ENCODE measurements at places on chromosomes 3 and 15.

- no peak for DNase-seq
Observed at GRCh38 chr3:30941342-30941741, 46.9 kb upstream of the GADL1 start.

DNA sequence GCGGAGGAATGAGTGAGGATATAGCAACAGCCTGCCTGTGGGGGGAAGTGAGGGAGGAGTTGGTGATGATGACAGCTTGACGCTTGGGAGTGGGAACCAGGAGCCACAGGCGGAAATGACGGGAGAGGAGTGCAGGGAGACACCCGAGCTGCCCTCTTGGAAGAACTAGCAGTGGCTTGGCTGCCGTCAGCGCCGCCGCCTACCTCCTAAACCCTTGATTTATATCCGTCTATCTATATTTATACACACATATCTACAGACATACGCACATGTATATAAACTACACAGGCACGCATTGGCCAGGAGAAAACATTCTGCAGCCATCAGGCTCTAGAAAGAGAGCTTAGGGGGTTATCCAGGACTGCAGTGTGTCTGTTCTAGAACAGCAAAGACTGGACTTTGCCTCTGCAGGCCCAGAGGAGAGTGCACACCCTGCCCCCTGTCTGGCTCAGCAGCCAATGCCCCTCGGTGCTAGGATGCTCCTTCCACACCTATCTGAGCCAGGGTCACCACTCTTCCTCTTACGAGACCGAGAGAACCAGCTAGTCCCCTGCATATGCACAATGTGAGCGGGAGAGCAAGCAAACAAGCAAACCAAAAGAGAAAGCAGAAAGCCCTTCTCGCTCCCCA, 45.3 kb upstream of the MAGEF1 start:
- peak; percentile 95 for DNase-seq

GRCh38 chr3:172562871-172563865, 39.9 kb upstream of the TNFSF10 start:
- peak; percentile 99 for DNase-seq

DNA sequence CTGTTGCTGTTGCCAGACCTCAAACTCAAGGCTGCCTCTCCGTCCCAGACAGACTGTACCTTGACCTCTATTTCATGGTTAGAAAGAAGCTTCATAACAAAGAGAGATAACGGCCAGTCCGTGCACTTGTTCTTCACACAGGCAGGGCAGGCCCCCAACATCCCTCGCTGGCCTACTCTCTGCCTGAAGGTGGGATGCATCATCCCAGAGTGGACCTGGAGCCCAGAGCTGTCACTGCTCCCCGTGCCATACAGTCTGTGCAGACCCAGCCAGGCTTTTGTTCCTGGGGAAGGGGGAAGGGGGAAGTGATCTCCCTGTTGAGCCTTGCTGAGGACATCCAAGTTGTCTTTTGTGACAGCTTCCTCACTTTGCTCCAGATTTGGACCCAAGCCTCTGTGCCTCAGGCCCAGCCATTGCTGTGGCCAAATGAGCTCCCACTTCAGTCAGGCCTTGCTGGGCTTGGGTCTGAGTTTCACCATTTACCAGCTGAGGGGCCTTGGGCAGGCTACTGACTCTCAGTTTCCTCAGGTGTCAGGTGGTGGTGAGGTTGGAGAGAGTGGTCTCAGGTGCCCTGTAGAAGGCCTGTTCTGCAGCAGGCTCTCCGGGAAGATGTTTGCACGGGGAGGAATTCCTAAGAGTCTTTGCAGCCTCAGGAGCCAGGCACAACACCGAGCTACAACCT, 141.6 kb downstream of the DNAJB8 start:
- DNase-seq, result no peak

DNA sequence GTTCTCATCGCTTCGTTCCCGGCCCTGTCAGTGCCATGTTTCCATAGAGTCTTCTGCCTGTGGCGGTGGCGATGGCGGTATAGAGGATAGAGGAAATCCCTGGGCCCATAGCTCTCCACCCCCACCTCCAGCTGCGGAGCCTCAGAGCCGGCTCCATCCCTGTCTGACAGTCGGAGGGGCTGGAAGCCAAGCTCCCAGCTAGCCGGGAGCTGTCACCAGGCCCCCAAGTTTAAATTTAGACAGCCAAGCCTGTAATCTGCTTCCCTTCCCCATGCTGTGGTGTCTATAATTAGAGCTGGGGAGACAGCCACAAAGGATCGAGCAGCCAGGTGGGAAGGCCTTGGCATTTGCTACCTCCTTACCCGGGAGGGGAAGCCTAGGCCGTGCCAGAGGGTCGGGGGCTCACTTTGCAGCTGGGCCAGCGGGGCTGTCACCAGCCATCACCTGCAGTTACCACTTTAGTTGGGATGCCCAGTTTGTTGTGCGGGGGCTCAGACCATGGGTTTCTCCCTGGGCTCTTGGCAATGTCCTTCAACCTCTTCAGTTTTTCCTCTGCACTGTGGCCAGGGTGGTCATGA, 56.3 kb upstream of the SEC13 start:
- DNase-seq, result no peak

DNA sequence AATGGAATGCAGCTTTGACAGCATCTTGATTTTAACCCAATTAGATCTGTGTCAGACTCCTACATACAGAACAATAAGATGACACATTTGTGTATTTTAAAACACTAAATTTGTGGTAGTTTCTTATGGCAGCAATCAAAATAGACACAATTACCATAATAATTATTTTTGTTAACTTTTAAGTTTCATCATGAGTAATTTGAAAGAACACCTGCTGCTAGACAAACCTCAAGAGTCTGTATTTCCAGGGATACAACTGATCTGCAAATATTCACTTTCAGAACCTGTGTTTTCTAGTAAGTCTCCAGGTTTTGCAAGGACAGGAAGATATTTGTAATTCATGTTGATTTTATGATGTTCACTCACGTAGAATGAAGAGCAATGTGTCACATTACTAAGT, 736.8 kb downstream of the DIPK2A start:
- DNase-seq, result no peak

GRCh38 chr15:29089731-29090616, 179.6 kb downstream of the NSMCE3 start:
- DNase-seq, result peak; percentile 33

DNA sequence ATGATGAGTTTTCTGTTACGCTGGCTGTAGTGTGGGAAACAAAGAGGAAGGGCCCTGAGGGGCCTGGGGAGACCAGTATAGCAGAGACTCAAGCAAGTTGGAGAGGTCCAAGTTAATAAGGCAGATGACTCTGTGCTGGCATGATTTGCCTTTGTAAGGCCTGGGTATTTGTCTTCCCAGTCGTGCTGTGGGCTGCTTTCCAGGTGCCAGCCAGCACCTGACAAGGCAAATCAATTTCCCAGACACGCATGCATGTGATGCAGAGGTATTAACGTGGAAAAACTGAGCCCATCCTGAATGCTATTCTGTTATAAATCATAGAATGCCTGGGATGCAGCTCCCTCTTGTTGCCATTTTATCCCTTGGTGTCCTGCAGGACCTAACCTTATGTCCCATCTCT, 175.6 kb downstream of the MFSD1 start:
- DNase-seq, result no peak

DNA sequence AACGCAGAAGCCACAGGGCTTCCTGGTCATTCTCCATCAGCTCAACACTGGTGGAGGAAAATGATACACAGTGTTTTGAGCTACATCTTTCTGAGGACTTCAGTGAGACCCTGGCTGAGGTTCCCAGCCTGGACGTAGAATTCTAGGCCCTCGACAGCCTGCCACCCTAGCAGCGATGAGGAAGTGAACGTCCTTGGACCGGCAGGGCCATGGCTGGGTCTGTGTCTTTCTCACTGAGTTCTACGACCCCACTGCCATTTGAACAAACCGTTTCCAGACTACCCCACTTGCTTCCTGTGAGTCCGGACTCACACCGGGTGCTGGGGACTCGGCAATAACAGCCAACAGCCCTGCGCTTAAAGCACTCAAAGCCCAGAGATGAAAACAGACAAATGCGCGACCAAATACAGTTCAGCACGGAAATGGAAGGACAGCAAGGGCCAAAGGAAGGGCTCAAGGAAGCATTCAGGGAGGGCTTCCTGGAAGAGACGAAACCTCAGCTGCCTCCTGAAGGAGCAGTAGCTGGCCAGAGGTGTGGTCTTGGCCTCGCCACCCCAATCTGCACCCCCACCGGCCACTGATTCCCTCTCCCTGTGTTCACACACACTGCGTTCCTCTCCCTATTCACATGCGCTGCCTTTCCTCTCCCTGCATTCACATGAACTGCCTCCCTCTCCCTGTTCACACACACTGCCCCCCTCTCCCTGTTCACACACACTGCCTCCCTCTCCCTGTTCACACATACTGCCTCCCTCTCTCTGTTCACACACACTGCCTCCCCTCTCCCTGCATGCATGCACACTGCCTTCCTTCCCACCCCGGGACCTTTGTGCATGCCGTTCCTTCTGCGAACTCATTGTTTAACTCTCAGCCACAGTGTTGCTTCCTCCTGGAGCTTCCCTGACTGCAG, 136.3 kb upstream of the PRR20G start:
- no peak for DNase-seq

GRCh38 chr3:128319741-128320141, 146.9 kb downstream of the DNAJB8 start:
- no peak for DNase-seq

- peak; percentile 31 for DNase-seq
Observed at GRCh38 chr3:143331350-143331749, 211.8 kb downstream of the CHST2 start.

DNA sequence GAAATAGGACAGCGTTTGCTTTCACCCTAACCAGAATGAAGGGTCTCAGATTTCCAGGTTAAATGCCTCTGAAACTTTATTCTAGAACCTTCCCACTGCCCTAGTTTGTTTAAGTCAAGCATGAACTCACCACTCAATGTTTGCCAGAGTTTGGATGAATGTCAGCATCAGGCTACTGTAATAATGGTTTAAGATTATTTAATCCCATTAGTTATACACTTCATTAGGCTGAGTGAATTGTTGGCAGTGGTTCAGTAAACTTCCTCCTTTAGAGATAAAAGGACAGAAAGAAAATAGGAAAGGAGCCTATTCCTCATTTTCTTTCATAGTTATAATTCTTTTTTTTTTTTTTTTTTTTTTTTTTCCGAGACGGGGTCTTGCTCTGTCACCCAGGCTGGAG, 401.9 kb upstream of the TPRG1 start:
- no peak for DNase-seq

DNA sequence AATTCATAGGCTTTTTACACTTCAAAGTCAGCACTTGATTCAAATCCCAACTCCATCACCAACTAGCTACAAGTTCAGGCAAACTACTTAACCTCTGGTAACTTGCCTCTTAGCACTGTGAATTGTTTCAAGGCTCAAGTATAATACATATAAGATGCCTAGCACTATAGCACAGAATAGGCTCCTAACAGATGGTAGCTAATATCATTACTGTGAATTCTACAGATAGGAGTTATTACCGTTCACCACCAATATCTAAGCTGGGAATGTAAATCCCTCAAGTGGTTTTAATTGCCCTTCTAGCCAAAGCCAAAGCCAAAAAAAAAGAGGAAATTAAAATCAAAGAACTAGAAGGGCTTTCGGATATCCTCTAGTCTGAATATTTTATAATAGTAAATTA, 15.4 kb downstream of the DLG1 start:
- no peak for DNase-seq

DNA sequence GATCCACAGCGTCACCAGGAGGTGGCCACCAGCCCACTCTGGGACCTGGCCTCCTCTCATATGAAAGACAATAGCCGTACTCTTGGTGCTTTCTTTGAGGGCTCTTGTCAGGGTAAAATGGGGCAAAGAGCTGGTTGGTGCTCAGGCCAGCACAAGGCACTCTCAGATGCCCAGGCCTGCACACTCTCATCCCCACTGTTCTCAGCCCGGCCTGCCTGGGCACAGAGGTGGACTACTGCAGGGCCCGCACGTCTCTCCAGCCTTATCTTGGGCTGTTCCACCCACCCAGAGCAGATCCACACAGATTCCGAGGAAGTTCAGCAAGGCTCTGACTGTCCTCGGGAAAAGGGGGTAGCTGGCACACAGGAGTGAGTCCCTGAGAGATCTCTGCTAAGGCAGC, 122.8 kb upstream of the PRR20G start:
- no peak for DNase-seq

DNA sequence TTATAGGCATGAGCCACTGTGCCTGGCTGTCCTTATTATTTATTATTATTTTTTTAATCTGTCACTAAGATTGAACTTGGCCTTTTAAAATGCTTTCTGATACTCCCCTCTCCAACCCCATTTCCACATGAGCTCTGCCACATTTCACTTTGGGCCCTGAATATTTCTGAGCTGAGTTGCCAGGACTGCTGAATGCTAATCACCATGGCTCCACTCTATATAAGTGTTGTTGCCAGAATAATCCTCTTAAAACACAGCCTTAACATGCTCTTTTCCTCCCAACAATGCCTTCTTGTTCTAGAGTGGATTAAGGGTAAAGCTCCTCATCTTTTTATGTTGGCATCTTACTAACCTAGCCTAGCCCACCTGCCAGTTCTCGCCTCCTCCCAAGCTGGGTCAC, 124.4 kb downstream of the PDZRN3 start:
- DNase-seq, result no peak

DNA sequence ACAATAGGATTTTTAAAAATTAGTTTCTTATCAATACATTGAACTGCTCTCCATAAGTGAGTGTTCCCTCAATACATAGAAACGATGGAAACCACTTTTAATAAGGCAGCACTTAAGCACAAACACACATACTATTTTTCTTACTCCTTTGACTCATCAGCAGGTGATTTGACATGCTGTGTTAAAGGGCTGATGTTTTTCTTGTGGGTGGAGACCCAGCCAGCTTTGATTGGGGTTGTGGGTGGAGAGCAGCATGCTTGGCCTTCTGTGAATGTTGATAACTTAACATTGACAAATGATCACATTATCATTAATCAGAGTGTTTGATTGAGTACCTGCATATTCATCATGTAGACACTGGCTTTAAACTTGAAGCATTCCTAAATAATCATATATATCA, 223.0 kb upstream of the DPH6 start:
- DNase-seq, result no peak

GRCh38 chr15:49155834-49156627, 632 bp upstream of the COPS2 start:
- peak; percentile 41 for DNase-seq

GRCh38 chr15:101309436-101310160, 14.6 kb upstream of the SNRPA1 start:
- DNase-seq, result no peak

GRCh38 chr15:67862750-67863441, 23.1 kb upstream of the RNU6-1 start:
- DNase-seq, result no peak

- DNase-seq, result peak; percentile 98
Observed at GRCh38 chr15:90165659-90166489, 35.3 kb upstream of the SEMA4B start.

DNA sequence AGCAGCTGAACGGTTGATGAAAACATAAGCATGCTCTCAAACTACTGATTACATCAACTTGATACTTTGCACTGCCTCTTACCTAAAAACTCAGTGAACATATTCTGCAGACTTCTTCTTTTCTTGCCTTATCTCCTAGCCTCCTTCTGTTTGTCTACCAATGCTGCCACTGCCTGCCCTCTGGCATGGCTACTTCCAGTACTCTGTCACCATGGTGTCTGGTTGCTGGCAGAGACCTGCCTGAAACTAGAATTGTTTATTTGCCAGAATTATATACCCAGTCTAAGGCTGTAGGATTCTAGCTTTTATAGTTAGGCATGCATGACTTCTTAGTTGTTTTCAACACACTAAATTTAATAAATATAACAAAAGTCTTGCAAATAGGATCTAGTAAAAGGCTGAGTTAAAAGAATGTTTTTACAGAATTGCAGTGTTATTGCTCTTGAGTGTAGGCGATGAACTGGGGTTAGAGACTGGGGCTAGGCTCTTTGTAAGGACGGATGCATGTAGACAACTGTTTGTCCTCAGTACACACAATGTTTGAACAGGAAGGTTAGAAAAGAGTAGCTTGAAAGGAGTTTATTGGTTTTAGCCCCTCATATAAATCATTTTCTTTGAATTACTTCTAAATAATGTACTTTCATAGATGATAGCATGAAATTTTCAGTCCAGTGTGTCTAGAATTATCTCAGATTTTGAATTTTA, 116.3 kb downstream of the KCNAB1 start:
- DNase-seq, result no peak
